ENCODE measurements at places on chromosomes 2 and 18.

DNA sequence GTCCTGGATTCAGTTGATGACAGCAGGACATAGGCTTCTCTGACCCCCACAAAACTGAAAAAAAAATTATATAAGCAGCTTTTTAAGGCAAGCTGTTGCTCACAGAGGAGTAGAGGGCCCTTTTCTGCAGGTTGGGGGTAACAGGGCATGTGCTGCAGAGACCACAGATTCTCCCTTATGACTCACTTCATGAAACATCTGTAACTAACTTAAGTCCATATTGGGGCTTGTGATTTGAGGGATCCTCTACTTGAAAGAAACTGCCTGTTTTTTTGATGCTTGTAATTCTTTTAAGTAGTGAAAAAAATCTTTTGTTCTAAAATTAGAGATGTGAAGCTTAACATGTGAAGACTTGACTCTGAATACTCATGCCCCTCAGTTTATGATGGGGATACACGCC is 33.4 kb downstream of the XRCC5 start:
- H3K36me3 ChIP-seq, result no peaks in the 10 kb centered on the region
- no peaks in the 10 kb centered on the region for H3K4me1 ChIP-seq
- H3K27me3 ChIP-seq, result no peaks in the 10 kb centered on the region
- no peak overlapping the region for H3K4me3 ChIP-seq
- DNase-seq, result no peak
- H3K27ac ChIP-seq, result no peak overlapping the region

- no peaks in the 10 kb centered on the region for H3K4me1 ChIP-seq
- H3K27ac ChIP-seq, result no peak overlapping the region
- no peaks in the 10 kb centered on the region for H3K36me3 ChIP-seq
- DNase-seq, result no peak
These were observed 87.7 kb downstream of the RAPGEF4 start for GRCh38 chr2:172823261-172823850.

GRCh38 chr2:2083113-2083758 is 247.8 kb downstream of the MYT1L start:
- H3K4me1 ChIP-seq, result no peaks in the 10 kb centered on the region
- no peak overlapping the region for H3K27ac ChIP-seq
- H3K36me3 ChIP-seq, result no peaks in the 10 kb centered on the region
- DNase-seq, result no peak

GRCh38 chr2:240523451-240524281 is 34.1 kb downstream of the ANKMY1 start:
- H3K4me3 ChIP-seq, result no peak overlapping the region
- DNase-seq, result peak; percentile 44
- no peaks in the 10 kb centered on the region for H3K4me1 ChIP-seq

- H3K4me3 ChIP-seq, result no peak overlapping the region
- H3K36me3 ChIP-seq, result no peaks in the 10 kb centered on the region
- no peaks in the 10 kb centered on the region for H3K4me1 ChIP-seq
- H3K27me3 ChIP-seq, result no peaks in the 10 kb centered on the region
These were observed 116.2 kb downstream of the ADCYAP1 start for GRCh38 chr18:1020731-1021344.

GRCh38 chr2:240336820-240337427 is 98.5 kb upstream of the GPC1 start:
- H3K36me3 ChIP-seq, result no peaks in the 10 kb centered on the region
- no peak overlapping the region for H3K27ac ChIP-seq
- no peak for DNase-seq
- H3K4me1 ChIP-seq, result no peaks in the 10 kb centered on the region
- no peak overlapping the region for H3K4me3 ChIP-seq

GRCh38 chr2:78024996-78025395 is 502.8 kb upstream of the LRRTM4 start:
- DNase-seq, result no peak
- H3K4me3 ChIP-seq, result no peak overlapping the region
- H3K4me1 ChIP-seq, result no peaks in the 10 kb centered on the region
- no peak overlapping the region for H3K27ac ChIP-seq

GRCh38 chr18:35510076-35510651 is 12.4 kb upstream of the INO80C start:
- no peak overlapping the region for H3K27ac ChIP-seq
- H3K4me1 ChIP-seq, result peaks cover 10% of the 10 kb centered on the region
- DNase-seq, result no peak
- H3K27me3 ChIP-seq, result no peaks in the 10 kb centered on the region
- H3K4me3 ChIP-seq, result no peak overlapping the region

DNA sequence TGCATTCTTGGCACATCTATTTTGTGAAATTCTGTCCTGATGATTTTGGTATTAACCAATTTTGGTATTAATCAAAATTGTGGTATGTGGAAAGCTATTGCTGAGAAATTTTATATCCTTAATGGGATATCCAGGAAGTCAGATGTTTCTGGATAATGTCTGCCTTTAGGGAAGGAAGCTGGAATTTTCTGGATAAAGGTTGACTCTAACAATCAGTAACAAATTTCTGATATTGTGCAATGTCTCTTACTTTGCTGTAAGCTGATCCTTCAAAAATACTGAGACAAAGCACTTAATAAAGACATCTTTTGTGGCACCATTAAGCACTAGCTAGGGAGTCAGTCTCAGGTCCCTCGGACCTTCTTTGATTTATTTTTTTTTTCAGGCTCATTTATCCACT is 100.8 kb upstream of the UGP2 start:
- H3K27ac ChIP-seq, result peak overlapping the region; percentile 62
- no peak for DNase-seq
- H3K4me1 ChIP-seq, result peaks cover 46% of the 10 kb centered on the region
- H3K4me3 ChIP-seq, result no peak overlapping the region
- no peaks in the 10 kb centered on the region for H3K27me3 ChIP-seq

DNA sequence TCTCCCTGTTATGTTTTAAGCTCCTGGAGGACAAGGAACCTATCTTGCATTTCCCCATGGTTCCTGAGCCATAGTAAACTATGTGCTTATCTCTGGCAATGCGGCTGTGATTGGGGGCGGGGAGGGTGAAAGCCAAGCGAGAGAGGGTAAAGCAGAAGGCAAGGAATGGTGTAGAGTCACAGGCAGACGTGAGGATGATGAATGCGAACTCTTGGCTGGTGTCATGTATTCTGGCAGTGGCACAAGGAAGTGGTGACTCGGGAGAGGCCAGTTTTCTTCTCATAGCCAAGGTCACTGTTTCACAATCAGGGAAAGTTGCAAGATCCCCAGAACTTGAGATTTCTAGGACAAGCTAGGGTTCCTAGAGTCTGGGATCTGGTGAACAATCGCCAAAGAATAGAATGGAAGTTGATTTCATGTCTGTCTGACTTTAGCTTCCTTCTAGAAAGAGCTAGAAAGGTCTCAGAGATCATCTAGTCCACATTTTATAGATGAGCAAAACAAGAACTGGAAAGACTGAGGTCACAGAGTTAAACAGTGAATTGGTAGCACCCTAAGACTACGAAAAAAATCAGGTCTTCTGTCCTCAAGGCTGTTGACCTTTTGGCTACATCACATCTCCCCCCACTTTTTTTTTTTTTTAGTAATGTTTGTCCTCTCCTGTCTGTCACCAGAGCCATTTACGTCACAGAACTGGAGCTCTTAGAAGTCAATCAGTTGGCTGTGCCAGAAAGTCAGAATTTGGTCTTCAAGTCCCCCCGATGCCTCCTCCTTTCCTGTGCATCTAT is 137.0 kb downstream of the BCL11A start:
- no peak overlapping the region for H3K4me3 ChIP-seq
- no peak for DNase-seq
- H3K27me3 ChIP-seq, result no peaks in the 10 kb centered on the region
- H3K4me1 ChIP-seq, result no peaks in the 10 kb centered on the region
- H3K36me3 ChIP-seq, result no peaks in the 10 kb centered on the region
- H3K27ac ChIP-seq, result no peak overlapping the region

GRCh38 chr2:8171608-8172007 is 510.2 kb upstream of the ID2 start:
- H3K27ac ChIP-seq, result no peak overlapping the region
- H3K36me3 ChIP-seq, result no peaks in the 10 kb centered on the region
- H3K4me3 ChIP-seq, result no peak overlapping the region
- DNase-seq, result no peak
- H3K27me3 ChIP-seq, result no peaks in the 10 kb centered on the region

DNA sequence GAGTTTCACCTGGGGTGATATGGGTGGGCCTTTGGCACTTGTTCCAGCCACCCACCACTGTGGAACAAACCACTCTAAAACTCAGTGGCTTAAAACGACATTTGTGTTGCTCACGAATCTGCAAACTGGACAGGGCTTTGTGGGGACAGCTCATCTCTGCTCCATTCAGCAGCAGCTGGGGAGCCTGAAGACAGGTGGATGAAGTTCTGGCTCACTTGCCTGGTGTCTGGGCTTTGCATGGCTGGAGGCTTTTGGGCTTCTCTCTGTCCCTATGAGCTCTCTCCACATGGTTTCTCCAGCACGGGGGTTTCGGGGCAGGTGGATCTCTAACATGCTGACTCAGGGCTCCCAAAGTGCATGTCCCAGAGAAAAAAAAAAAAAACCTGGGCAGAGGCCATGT is 93.0 kb upstream of the GLI2 start:
- no peaks in the 10 kb centered on the region for H3K4me1 ChIP-seq
- H3K36me3 ChIP-seq, result no peaks in the 10 kb centered on the region
- H3K4me3 ChIP-seq, result no peak overlapping the region
- no peak for DNase-seq

GRCh38 chr2:43356774-43357173 is 130.4 kb upstream of the ZFP36L2 start:
- H3K27me3 ChIP-seq, result no peaks in the 10 kb centered on the region
- H3K4me3 ChIP-seq, result no peak overlapping the region
- H3K4me1 ChIP-seq, result peaks cover 33% of the 10 kb centered on the region

- no peaks in the 10 kb centered on the region for H3K27me3 ChIP-seq
- H3K4me3 ChIP-seq, result no peak overlapping the region
- H3K27ac ChIP-seq, result no peak overlapping the region
- no peak for DNase-seq
- no peaks in the 10 kb centered on the region for H3K36me3 ChIP-seq
- H3K4me1 ChIP-seq, result no peaks in the 10 kb centered on the region
These were observed 20.6 kb downstream of the HTR2B start for GRCh38 chr2:231104115-231104713.

GRCh38 chr18:77853859-77854258 is 604.2 kb downstream of the GALR1 start:
- no peak for DNase-seq
- H3K36me3 ChIP-seq, result no peaks in the 10 kb centered on the region
- no peaks in the 10 kb centered on the region for H3K4me1 ChIP-seq
- H3K4me3 ChIP-seq, result no peak overlapping the region

DNA sequence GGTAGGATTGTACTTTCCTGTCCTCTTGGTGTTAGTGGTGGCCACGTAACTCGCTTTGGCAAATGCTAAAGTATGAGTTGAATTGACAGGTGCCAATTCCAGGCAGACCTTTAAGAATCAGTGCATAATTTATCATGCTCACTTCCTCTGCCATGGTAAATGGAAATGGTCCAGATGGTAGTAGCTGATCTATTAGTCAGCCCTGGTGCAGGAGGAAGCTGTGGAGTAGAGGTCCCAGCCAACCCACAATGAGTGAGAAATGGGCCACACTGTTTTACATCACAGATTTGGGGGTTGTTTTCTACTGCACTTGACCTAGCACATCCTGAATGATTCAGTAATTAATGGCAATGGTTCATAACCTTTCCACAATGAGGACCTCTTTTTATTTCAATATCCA is 104.4 kb downstream of the RGPD3 start:
- H3K4me1 ChIP-seq, result no peaks in the 10 kb centered on the region
- no peak overlapping the region for H3K27ac ChIP-seq
- no peaks in the 10 kb centered on the region for H3K27me3 ChIP-seq

GRCh38 chr2:36549165-36549574 is 48.8 kb downstream of the FEZ2 start:
- H3K27me3 ChIP-seq, result no peaks in the 10 kb centered on the region
- H3K4me3 ChIP-seq, result no peak overlapping the region
- peaks cover 15% of the 10 kb centered on the region for H3K36me3 ChIP-seq

DNA sequence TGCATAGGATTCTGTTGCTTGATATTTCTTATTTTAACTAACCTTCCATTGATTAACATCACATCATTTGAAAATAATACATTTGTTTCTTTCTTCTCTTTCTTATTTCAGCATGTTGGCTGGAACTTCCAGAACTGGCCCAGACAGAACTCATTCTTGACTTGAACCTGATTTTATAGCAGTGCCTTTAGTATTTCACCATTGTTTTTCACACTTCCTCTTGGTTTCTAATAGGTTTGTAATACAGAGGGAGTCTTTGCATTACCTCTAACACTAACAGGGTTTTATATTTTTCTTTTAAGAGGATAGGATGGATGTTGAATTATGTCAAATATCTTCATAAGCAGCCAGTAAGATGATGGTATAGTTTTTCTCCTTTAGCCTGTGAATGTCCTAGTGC is 39.2 kb downstream of the SEMA4F start:
- H3K36me3 ChIP-seq, result no peaks in the 10 kb centered on the region
- no peaks in the 10 kb centered on the region for H3K27me3 ChIP-seq
- no peaks in the 10 kb centered on the region for H3K4me1 ChIP-seq
- no peak overlapping the region for H3K27ac ChIP-seq
- no peak for DNase-seq

DNA sequence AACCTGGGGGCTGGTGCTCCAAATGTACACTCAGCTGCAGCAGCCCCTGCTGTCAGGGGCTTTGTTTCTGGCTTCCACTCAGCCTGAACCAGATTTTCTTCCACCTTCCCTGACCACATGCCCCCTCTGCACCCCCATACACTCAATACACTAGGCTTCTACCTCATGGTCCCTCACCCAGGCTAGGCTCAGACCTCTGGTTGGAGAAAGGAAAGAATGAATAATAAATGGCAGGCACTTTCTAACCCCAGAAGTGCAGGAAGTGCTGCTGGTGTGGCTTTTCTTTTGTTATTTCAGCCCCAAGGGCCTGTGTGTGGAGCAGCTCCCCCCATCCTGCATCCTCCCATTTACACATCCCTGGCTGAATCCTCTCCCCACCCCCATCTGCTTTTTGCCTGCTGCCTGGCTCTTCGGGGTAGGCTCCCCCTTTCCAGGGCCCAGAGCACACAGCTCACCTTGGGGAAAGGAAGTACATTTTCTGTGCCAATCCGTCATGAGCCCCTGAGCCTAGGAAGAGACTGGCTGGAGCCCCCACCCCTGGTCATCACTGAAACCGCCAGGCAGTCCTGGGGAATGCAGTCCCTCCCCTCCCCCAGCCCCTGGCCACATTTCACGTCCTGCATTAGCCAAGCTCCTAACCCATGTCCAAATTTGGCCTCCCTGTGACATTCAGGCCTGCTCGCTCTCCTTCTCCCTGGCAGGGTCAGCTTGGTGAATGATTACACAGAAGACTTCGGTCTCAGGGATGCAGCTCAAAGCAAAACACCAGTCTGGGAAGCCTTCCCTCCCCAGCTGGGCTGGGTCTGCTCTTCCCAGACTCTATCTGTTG is 2.6 kb downstream of the DYSF start:
- no peak overlapping the region for H3K4me3 ChIP-seq
- peak; percentile 74 for DNase-seq
- no peaks in the 10 kb centered on the region for H3K36me3 ChIP-seq
- H3K4me1 ChIP-seq, result no peaks in the 10 kb centered on the region
- H3K27ac ChIP-seq, result peak overlapping the region; percentile 72
- H3K27me3 ChIP-seq, result no peaks in the 10 kb centered on the region

GRCh38 chr18:35973650-35974049 is 1.2 kb downstream of the RMP24 start:
- H3K4me3 ChIP-seq, result no peak overlapping the region
- peaks cover 7% of the 10 kb centered on the region for H3K36me3 ChIP-seq
- H3K27ac ChIP-seq, result no peak overlapping the region
- no peak for DNase-seq
- H3K4me1 ChIP-seq, result no peaks in the 10 kb centered on the region
- H3K27me3 ChIP-seq, result no peaks in the 10 kb centered on the region

- H3K4me1 ChIP-seq, result no peaks in the 10 kb centered on the region
- DNase-seq, result no peak
- no peak overlapping the region for H3K27ac ChIP-seq
- no peaks in the 10 kb centered on the region for H3K27me3 ChIP-seq
- no peaks in the 10 kb centered on the region for H3K36me3 ChIP-seq
These were observed 74.7 kb upstream of the TEX51 start for GRCh38 chr2:126823951-126824350.

Data from right lobe of liver (tissue), 6 donors.